Left hindlimb (tissue), 1 donor: ENCODE measurements at places on chromosomes 5 and 9.

DNA sequence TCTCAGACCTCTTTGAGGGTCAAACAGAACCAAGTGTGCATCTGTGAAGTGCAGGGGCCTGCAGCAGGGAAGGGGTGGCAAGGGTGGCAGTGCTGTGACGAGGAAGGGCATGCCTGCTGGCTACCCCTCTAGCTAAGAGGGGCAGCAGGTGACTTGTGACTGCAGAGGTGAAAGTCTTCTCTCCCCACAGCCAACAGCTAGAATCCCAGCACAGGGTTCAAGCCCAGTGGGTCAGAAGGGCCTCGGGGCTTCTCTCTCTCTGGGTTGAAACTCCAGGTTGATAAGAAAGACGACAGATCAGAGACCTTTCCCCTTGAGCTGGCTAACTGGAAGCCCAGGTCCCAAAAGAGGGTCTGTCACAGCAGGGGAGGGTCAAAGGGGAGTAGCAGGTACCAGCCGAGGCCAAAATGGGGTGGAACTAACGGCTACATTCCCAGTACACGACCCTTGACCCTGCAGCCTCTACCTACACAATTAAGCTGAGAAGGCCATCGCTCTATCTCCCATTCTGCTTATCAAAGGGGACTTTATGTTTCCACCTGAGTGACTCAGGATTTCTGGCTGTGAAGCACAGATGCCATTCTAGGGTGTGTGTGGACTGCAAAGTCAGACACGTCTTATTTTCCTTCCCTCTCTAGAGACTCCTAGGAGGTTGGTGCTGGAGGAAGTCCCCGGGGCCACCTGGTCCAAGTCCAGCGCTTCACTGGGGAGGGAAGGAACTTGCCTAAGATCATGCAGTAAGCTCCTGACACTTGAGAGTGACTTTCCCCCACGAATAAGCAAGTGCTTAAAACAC, 14.6 kb downstream of the ANKS6 start:
- no peak for DNase-seq

- peak; percentile 13 for DNase-seq
Observed at GRCh38 chr5:1749346-1750124, 50.1 kb downstream of the MRPL36 start.

GRCh38 chr5:135979510-135979909, 24.7 kb upstream of the LECT2 start:
- peak; percentile 43 for DNase-seq

DNA sequence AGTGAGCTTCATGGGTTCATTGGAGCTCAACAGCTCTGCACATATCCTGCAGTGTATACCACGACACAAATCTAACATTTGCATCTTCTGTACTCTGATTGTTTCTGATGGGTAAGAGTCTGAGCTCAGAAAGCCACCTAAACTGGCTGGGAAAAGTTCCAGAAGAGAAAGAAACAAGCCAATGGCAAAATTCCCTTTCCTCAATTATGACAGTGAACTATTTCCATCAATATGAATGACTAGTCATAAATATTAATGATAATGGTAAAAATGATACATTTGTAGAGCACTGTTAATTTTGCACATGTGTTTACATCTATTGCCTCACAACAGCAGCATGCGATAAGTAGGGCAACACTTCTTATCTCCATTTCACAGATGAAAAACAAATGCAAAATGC, 1101.6 kb upstream of the DMAC1 start:
- no peak for DNase-seq

- DNase-seq = no peak
Observed at GRCh38 chr5:87156631-87157030, 111.1 kb upstream of the RASA1 start.

DNA sequence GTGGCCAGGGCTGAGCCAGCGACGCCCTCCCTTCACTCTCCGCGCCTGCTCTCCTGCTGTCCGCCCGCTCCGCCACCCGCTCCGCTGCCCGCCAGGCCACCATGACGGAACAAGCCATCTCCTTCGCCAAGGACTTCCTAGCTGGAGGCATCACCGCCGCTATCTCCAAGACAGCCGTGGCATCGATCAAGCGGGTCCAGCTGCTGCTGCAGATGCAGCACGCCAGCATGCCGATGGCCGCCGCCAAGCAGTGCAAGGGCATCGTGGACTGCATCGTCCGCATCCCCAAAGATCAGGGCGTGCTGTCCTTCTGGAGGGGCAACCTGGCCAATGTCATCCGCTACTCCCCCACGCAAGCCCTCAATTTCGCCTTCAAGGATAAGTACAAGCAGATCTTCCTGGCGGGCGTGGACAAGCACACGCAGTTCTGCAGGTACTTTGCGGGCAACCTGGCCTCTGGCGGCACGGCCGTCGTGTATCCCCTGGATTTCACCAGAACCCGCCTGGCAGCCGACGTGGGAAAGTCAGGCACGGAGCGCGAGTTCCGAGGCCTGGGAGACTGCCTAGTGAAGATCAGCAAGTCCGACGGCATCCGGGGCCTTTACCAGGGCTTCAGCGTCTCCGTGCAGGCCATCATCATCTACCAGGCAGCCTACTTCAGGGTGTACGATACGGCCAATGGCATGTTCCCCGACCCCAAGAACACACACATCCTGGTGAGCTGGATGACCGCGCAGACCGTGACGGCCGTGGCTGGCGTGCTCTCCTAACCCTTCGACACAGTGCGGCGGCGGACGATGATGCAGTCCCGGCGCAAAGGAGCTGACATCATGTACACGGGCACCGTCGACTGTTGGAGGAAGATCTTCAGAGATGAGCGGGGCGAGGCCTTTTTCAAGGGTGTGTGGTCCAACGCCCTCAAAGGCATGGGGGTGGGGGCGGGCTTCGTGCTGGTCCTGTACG, 1130.4 kb upstream of the ACO1 start:
- DNase-seq = no peak

GRCh38 chr9:73152543-73152844, 829 bp downstream of the ANXA1 start:
- no peak for DNase-seq

- DNase-seq = no peak
Observed at GRCh38 chr9:131565369-131565768, 20.0 kb downstream of the PRRT1B start.

GRCh38 chr5:1503241-1504068, 20.3 kb downstream of the LPCAT1 start:
- DNase-seq = no peak

DNA sequence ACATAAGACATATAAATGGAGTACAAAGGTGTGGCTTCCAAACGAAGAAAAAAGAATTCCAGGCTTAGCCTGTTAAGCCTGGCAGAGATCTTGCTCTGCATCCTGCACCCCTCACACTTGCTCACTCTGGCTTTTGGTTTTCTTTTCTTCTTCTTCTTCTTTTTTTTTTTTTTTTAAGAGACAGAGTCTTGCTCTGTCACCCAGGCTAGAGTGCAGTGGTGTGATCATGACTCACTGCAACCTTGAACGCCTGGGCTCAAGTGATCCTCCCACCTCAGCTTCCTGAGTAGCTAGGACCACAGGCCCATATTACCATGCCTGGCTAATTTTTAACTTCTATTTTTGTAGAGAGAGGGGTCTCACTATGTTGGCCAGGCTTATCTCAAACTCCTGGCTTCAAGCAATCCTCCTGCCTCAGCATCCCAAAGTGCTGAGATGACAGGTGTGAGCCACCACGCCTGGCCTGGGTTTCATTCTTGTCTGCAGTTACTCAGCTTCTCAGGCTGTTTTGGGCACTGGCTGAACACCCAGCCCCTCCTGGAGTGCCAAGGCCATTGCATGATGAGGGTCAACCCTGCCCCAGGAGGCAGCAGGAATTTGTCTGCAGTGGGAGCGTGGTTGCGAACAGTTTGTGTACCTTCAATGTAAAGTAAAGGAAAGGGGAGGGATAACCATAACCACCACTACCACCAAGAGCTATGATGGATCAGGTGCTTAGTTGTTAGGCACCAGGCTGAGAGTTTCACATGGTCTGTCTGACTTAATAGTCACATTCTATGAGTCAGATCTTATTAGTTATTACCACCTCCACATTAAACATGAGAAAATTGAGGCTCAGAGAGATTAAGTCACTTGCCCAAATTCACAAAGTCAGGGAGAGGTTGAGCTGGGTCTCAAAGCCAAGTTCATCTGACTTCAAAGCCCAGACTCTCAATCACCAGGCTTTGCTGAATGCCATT, 219.2 kb upstream of the PANK3 start:
- no peak for DNase-seq

DNA sequence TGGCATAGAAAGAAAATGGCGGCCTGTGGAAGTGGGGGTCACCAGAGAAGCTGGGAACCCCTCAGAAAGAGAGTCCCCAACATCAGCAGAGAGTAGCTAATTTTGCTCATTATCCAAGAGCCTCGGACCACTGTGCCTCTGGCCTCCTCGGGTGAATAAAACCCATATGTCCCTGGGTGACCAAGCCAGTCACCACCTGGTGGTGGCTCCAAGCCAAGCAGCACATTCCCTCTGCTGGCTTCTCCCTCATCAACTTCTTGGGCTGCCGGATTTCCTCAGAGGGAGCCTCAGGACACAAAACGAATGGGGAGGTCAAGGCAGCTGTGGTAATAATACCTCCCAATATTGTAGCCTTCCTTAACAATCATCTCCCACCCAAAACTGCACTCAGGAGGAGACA, 242.5 kb downstream of the NFIB start:
- no peak for DNase-seq

DNA sequence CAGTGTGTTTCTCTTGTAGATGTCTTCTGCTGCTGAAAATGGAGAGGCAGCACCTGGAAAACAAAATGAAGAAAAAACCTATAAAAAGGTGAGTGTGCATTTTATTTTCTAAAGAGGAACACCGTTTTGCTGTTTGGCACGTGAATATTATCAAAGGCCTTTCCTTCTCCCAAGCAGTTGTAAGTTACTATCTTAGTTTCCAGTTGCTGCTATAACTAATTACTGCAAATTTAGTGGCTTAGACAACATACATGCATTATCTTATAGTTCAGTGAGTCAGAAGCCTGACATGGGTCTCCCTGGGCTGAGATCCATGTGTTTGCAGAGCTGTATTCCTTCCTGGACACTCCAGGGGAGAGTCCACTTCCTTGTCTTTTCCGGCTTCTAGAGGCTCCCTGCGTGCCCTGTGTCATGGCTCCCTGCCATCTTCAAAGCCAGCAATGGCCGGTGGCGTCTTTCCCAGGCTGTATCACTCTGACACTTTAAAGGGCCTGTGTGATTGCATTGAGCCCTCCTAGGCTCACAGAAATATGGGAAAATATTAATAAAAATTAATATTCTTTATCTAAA, 117.6 kb downstream of the PIP5K1B start:
- no peak for DNase-seq

- DNase-seq = no peak
Observed at GRCh38 chr5:145375521-145375920, 459.6 kb downstream of the PRELID2 start.

DNA sequence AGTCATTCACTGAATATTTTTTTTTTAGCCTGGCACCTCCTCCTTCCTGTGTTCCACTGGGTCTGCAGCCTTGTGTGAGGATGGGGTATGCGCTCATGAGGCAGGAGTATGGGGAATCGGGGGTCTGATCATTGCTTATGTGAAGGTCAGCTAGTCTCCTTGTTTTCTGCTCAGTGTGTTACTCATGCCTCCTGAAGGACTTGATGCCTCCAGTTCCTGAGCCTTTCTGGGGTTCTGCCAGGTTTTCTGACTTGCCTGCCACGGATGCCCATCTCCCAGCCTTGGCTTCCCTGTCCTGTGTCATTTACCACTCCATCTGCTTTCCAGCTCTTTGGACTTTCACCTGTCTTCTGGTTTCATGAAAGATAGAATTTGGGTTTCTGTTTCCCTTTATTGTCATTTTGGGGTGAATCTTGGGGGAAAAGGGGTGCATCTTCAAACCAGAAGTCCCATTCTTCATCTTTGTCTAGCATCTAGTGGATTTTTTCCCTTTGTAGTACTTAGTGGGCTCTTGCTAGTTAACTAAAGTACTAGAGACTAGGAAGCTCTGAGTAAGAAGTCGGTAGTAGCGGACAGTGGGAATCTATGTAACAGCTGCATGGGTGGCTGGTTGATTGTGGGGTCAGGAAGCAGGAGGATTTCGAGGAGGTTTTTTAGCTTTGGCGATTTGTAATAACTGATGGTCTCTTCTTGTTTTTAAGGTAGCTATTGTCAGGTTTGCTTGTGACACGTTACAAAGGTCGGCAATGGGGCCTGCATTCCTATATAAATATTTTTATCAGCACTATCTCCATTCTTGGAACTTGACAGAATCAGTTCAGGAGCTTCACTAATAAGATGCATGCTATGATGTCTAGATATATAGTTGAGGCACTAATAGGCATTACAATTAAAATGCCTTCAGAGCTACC, 8.2 kb downstream of the OTULIN start:
- DNase-seq = no peak

- DNase-seq = no peak
Observed at GRCh38 chr9:131704141-131704983, 35.5 kb downstream of the RAPGEF1 start.
